NCI-H524 (cell line): ENCODE measurements at places on chromosomes 2 and 18.

DNA sequence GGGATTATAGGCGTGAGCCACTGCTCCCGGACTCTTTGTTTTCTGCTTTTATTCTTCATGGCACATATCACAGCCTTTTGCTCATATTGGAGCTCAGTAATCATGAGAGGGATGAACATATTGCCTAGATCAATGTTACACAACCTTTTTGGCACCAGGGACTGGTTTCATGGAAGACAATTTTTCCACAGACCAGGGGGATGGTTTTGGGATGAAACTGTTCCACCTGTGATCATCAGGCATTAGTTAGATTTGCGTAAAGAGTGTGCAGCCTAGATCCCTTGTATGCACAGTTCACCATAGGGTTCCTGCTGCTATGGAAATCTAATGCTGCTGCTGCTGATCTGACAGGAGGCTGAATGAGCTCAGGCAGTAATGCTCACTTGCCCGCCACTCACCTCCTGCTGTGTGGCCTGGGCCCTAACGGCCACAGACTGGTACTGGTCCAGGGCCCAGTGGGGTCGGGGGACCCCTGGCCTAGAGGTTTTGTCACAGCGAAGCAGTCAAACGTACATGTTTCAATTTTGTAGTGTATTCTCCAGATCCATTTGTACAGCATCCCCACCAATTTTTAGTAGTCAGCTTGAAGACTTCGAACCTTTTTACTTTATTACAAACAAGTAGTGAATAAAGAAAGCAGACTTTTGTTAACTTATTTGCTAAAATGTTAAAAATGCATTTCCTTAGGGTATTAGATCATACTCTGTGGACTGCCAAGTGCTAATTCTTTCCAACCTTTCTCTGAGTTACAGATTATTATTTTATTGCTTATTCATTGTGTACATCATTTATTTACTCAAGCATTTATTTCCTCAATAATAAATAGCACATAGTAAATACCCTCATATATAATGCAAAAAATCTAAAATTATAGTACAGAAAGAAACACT lies 6.2 kb downstream of the DAW1 start:
- no peak for DNase-seq

- no peak for DNase-seq
Measured at GRCh38 chr2:218429911-218430692, 11.2 kb downstream of the VIL1 start.

DNA sequence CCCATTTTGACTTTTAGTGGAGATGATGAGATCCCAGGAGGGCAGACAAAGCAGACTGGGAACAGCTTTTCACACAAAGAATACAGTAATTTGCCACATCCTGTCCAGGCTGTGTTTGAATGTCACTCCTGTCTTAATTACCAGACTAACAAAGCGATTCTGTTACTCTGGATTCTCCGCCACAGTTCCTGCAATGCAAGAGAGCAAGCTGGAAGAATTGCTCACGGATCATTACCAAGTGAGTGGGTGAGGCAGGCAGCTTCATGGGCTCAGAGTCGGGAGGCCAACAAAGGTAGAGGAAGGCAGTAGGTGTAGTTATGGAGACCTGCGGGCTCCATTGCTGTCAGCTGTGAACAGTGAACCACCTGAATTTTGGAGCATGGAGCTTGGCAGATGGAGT lies 250.5 kb upstream of the ATP5MC3 start:
- DNase-seq = no peak

DNA sequence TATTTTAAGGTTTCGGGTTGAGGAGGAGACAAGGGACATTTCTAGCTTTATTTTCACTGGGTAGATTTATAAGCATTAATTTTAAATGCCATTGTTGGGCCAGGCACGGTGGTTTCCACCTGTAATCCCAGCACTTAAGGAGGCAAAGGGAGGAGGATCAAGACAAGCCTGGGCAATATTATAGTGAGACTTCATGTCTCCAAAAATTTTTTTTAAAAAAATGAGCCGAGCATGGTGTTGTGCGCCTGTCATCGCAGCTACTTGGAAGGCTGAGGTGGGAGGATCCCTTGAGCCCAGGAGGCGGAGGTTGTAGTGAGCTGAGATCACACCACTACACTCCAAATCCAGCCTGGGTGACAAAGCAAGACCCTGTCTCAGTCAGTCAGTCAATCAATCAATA lies 45.0 kb downstream of the MBD5 start:
- DNase-seq = no peak

DNA sequence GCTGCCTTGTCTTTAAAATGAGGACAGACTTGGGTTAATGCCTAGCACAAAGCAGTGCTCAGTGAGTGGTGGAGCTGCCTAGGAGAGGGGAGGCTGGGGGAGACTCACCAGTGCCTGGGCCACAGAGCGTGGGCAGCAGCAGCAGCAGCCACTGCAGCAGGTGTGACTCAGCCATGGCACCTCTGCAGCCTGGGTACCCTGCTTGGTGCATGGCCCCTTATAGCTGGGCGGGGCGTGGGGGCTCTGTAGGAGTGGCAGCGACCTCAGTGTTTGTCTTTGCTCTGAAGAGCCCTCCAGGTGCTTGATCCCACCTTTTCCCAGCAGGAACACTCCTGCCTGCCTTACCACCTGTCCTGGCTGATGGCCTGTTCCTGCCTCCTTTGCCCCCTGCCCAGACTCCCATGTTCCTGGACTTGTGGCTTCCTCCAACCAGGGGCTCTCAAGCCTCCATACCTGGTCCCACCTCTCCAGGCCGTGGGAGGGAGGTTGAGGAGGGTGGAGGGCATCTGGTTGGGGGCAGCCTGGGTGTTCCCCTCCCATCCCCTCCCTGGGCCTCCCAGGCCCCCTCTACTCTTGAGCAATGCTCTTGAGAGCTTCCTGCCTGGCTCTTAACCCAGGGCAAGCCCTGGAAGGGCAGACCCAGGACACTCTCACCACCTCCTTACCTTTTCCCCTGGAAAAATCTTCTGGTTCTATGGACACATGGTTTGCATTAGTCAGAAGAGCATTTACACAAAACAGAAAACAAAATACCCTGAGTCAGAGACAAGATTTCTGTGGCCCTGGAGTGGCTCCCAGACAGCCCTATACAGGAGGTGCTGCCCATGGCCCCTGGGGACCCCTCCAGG lies at the start of gene SFTPB:
Gene SFTPB (minus strand): TSS at position 191 of the 848 bp plus-strand sequence. CDS start 16 bp downstream, at position 175.
- DNase-seq = no peak

GRCh38 chr2:158312981-158313380 lies 143.6 kb downstream of the CCDC148 start:
- DNase-seq = no peak

DNA sequence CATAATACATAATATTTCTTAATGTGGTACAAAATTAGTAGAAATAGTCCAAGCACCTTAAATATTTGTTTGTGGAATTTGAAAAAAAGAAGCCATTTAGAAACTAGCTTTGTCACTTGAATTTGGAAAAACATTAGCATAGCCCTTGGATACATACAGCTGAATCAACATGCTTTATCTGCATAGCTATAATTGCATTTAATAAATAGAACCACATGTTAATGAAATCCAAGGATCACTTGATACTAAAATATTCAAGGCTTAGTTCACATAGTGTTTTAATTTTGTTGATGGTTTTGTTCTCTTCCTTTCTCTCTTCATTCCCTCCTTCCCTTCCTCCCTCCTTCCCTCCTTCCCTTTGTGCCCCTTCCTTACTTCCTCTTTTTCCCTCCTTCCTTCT lies 169.4 kb upstream of the NRXN1 start:
- DNase-seq = no peak

GRCh38 chr2:205169464-205169863 lies 512.8 kb upstream of the NRP2 start:
- DNase-seq = no peak
